ENCODE measurements at places on chromosomes 4 and X.

DNA sequence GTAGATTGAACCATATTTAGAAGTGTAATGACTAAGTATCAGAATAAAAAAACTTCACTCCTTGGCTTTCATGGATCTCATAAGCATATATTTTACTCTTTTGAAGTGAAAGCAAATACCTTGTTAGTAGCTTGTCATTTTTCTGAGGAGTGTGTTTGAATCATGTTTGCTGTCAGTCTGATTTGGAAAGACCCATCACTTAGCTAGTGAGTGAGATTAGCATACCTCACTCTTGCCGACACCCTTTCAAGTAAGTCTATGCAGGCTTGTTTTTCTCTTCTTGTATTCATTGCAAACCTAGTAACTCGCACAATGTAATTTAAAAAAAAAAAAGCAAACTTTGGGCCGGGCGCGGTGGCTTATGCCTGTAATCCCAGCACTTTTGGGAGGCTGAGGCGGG is 360.0 kb downstream of the ARHGAP24 start:
- DNase-seq: no peak

DNA sequence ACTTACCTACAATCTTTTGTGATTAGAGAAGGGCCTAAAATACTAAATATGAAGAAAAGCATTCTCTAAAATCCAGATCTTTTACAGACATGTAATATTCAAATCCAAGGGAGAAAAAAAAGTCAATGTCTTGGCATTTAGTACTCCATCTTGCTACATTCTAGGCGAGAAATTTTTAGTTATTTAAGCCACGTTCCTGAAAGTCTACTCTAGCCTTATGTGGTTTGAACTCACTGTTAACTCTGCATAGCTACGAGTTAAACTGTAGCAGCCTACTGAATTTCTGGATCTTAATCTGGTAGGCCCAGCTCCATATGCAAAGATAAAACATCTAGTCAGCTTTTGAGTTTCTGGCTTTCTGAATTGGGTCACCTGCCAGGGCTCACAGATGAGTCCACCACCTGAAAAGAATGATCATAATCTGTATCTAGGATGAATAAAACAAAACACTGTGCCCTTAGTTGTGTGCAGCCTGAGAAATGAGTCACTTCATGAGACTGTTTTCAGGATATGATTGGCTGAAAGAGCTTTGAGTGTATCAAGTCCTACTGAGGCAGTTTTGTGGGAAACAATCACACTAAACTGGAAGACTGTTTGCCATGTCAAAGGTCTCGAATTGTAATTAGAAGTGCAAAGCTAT is 3.2 kb upstream of the NEK1 start:
- DNase-seq: no peak

GRCh38 chrX:134645936-134646543 is 12.2 kb downstream of the PLAC1 start:
- DNase-seq: no peak

GRCh38 chrX:73849073-73849472 is 286.1 kb downstream of the CHIC1 start:
- no peak for DNase-seq

GRCh38 chrX:13478740-13479451 is 90.5 kb upstream of the EGFL6 start:
- DNase-seq: no peak

DNA sequence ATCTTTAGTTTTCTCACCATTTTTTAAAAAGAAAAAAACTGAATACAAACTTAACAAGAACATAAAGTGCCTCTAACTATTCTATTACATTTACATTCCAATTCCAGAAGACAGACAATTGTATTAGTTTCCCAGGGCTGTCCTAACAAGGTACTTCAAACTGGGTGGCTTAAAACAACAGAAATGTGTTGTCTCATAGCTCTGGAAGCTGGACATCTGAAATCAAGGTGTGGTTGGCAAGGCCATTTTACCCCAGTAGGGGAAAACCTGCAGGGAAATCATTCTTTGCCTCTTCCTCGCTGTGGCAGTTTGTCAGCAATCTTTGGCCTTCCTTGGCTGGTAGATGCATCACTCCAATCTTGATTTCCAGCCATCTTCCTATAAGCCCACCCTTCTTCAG is 37.5 kb upstream of the TMEM33 start:
- DNase-seq: no peak
